ENCODE measurements at places on chromosomes 2 and 18.

DNA sequence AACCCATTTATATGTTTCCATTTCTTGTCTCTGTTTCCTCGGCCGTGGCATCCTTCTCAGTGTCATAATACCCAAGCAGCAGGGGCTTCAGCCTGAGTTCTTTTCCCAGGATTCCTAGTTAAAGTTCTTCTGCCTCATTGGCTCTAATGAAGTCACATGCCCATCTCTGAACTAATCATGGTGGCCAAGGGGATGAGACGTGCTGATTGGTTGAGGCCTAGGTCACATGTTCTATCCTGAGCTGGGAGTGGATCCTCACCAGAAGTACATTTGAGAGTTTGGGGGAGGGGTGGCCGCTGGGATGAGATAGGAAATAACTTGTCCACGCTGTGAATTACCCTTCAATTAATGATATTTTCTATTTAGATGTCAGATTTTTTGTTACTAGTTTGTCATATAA is 3.8 kb upstream of the UGT1A5 start:
- DNase-seq = no peak

GRCh38 chr2:85769236-85769982 is 15.6 kb downstream of the ATOH8 start:
- DNase-seq = peak; percentile 54

- no peak for DNase-seq
These were observed 101.2 kb downstream of the CDK15 start for GRCh38 chr2:201907563-201907881.

- DNase-seq = no peak
These were observed 13.8 kb downstream of the LAPTM4A start for GRCh38 chr2:20037660-20038059.

GRCh38 chr2:133952420-133952819 is 301.5 kb upstream of the MGAT5 start:
- no peak for DNase-seq

GRCh38 chr2:150526006-150526405 is 38.5 kb upstream of the RND3 start:
- no peak for DNase-seq

- DNase-seq = no peak
These were observed 1.1 kb downstream of the BIN1 start for GRCh38 chr2:127105656-127106456.

GRCh38 chr2:5254791-5255332 is 437.3 kb upstream of the SOX11 start:
- DNase-seq = no peak

DNA sequence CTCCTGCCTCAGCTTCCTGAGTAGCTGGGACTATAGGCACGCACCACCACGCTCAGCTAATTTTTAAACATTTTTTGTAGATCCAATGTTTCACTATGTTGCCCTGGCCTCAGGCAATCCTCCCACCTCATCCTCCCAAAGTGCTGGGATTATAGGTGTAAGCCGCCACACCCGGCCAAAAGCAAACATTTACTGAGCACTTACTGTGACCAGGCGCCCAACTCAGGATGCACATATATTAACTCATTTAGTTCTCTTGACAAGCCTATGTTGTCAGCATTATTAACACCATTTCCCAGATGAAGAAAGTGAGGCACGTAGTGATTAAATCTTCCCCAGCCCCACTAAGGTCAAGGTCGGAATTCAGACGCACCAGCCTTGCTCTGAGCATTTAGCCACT is 41.1 kb downstream of the TMEM37 start:
- DNase-seq = no peak

DNA sequence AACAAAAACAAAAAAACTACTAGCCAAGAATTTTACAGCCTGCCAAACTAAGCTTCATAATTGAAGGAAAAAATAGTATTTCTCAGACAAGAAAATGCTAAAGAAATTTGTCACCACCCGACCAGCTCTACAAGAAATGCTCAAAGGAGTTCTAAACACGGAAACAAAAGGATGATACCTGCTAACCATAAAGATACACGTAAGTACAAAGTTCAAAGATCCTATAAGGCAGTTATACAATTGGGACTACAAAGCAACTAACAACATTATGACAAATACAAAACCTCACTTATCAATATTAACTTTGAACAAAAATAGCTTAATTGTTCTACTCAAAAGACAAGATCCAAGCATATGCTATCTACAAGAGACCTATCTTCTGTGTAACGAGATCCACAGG is 64.6 kb downstream of the TRAPPC8 start:
- DNase-seq = no peak

GRCh38 chr18:41075212-41075611 is 879.8 kb upstream of the PIK3C3 start:
- DNase-seq = no peak

DNA sequence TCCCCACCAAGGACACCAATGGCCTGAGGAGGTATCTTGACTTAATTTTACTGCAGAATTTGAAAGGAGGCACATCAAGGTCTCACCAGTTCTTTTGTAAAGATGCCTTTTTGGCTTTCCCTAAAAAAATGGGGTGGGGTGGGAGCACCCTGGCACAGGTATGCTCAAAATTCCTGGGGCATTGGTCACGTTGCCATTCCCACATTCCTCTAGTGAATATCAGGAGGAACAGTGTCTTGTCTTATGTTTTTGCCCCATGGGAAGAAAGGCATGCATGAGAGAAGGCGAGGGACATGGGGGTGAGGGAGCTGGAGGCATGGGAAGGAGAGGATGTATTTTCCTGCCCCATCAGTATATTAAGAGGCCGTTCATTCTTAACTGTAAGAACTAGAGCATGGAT is 275.3 kb downstream of the CMPK2 start:
- no peak for DNase-seq

- DNase-seq = no peak
These were observed 28.3 kb upstream of the TOGARAM2 start for GRCh38 chr2:28952836-28953211.

DNA sequence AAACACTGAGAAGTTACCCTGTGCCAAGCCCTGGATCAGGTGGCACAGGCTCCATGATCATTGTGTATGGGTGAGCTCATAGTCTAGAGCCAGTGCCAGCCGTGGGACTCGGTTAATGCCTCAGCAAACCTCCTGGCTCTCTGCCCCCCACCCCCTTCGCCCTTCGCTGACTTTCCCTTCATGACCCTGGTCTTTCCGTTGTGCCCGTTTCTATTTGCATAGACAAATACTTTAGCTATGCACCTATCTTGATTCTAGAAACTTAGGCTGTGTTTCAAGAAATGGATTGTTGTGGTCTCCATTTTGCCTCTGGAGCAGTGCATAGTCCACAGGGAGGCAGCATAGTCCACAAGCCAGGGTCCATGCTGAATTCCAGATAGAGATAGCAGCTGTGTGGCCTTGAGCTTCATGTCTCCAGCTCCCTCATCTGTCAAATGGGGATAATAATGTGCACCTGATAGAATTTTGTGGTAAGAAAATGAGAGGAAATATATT is 44.8 kb upstream of the KDM3A start:
- peak; percentile 44 for DNase-seq

GRCh38 chr2:165440367-165440766 is 29.1 kb upstream of the CSRNP3 start:
- no peak for DNase-seq

- no peak for DNase-seq
These were observed 57.0 kb downstream of the SH3RF3 start for GRCh38 chr2:109185821-109186570.

DNA sequence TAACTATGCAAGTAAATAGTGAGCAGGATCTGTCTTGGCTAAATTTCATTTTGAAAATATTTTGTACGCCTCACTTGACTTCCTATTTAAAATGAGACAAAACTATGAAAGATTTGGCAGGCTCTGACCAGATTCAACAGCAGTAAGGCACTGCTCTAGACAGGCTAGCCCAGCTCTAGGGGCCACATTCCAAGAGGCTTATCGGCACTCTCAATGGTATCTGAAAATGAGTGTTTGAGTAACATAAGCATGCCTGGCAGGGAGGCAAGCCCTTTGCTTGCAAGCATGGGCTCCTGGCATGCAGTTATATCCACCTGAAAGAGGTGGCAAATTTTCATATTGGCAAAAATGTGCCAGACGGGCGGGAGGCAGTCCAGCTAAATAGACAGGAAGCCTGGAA is 10.5 kb downstream of the CAPN13 start:
- no peak for DNase-seq

DNA sequence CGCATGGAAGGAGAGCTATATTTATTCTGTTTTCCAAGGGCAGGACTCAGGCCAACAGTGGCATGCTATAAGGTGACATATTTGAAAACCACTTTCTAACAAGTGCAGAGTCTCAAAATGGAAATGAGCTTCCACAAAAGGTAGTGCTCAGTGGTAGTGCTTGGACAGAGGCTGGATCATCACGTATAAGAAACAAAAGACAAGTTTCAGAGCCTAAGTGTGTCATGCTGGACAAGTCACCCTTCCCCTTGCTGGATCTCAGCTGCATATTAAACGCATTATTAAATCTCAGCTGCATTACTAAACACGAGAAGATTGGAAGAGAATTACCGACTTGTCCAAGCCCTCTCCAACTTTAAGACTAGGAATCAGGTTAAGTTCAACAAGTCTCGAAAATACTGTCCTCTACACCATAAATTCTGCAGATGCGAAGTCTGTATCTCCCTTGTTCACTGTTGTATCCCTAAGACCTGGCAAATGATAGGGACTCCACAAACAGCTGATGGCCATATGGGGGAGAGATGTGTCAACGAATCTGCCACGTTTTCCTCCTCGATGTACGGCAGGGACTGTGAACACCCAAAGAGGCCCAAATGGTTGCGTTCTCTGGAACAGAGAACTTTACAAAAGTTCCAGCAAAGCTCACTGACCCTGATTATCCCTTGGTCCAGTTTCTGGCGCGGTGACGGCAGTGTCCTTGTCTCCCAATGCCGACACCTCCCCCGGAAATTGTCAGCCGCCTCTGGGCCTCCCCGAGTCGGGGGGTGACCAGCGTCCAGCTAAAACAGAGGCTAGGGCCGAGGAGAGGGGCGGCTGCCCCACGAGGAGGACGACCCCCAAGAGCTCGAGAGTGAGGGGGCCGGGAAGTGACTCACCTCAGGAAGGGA is 611 bp downstream of the NOL10 start:
- DNase-seq = no peak

- no peak for DNase-seq
These were observed 95.7 kb downstream of the CMPK2 start for GRCh38 chr2:6770006-6770405.

DNA sequence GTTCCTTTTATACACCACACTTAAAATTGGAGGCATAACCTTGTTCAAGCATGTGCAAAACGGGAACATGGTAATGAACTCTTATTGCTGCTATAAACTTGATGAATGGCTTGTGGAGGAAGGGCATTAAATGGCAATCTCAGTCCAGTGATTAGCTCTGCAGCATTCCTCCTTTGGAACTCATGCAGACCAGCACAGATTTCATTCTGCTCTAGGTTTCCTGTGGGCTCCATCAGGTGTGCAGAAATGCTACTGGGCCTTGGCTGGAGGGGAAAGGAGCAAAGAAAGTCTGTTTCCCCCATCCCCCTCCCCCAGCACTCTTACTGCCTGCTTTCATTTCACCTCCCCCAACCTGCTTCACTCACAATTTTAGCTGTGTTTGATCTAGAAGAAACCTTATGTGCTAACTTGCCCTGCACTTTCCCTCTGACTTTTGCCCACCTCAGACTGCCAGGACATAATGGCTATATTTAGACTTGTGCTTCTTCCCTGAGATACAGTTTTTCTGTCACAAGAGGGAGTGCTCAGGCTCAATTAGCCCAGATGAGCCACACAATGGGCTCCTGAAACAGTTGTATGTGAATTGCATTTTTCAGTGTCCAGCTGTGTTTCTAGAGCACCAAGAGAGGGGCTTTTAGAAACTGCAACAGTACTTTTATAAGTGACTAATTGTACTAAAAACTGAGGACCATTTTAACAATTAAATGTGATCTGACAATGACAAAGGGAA is 109.8 kb downstream of the FSHR start:
- DNase-seq = no peak

DNA sequence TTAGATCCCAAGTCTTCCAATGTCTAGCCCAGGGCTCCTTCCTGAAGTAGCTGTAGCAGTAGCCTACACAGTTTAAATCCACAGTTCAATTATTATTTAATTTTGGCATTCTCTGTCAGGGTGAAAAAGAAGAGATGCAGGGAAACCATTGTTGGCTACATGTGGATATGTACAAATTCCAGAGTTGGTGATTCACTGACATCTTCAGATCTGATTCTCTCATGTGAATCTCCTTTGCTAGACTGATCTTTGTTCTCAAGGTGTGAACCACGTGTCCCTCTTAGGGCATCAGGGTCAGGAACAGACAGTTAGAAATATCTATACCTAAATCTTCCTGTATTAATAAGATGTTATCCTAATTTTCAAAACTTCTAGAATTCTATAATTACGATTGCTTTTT is 36.7 kb downstream of the ADCYAP1 start:
- DNase-seq = no peak

- DNase-seq = no peak
These were observed 323.1 kb downstream of the CTNNA2 start for GRCh38 chr2:79835911-79836310.

- DNase-seq = no peak
These were observed 77.3 kb upstream of the CTLA4 start for GRCh38 chr2:203790134-203790852.

- DNase-seq = no peak
These were observed 11.6 kb downstream of the FECH start for GRCh38 chr18:57574866-57575265.

DNA sequence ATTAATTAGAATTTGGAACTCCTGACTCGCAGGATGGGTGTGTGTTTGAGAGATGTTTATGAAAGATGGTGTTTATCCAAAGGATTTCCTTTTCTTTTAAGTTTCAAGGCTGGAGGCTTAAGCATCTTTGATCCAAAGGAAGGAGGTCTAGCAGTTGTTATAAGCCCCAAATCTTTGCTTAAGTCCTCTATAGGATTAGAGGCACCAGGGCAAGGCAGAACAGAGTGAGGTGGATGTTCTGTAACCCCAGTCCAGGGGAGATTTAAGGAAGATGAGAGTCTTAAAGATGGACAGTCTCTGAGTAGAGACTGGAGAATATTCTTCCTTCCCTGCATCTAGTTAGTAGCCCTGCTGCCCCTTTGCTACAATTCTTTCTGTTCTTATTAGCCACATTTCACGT is 17.5 kb downstream of the LBH start:
- DNase-seq = no peak

DNA sequence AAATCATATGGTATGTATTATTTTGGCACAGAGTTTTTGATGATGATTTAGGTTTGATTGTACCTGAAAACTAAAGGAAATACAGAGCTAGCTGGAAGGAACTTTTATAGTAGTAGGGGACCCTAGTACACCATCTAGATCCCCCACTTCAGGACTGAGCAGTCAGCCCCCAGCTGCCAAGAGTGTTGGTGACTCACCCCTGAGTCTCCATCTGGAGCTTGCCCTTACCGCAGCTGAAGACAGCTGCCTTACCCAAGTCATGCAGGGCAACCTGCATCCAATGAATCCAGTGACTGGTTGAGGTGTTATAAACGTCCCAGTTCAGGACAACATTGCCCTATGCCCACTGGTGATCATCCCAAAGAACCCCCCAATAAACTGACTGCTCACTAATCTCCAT is 15.3 kb downstream of the PMS1 start:
- no peak for DNase-seq

GRCh38 chr2:95301186-95301585 is 4.0 kb downstream of the KCNIP3 start:
- DNase-seq = no peak

- no peak for DNase-seq
These were observed 25.3 kb downstream of the SFTPB start for GRCh38 chr2:85642725-85643124.
